ENCODE measurements at places on chromosomes 6 and 20.

GRCh38 chr6:123844011-123844410, 40.3 kb downstream of the NKAIN2 start:
- DNase-seq = no peak

GRCh38 chr6:158758451-158758860, 60.7 kb downstream of the EZR start:
- DNase-seq = peak; percentile 91

DNA sequence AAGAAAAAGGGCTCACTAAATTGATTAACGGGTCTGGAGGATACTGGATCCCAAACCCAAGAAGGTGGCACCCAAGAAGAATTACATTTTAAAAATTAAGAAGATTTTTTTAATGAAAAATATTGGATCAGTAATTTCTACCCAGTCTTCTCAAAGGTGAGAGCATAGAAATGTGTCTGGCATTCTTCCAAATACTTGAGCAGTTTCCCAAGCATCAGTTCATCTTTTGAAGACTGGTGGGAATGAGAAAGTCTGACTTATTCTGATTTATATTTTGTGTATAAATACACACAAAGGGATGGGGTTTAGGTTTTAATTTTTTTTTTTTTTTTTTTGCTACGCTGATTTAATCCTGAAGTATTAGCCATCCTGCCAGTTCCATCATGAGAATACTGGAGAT, 3.3 kb downstream of the MGME1 start:
- DNase-seq = no peak

DNA sequence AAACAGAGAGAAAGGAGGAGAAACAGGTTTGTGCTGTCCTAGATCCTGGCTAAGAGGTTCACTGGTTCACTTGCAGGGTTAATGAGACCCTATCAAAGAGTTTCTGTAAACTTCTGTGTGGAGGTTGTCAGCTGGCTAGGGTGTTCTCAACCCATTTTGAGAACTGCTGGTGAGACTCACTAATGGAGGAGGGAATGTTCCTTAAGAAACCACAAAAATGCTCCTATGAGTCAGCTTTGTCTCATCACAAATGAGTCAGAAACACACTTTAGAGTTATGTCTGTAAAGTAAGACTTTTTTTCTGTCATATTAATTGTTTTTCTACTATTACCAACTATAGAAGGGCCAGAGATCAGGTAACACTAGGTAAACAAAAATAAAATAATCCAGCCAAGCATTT, 884.4 kb downstream of the PHF3 start:
- no peak for DNase-seq

DNA sequence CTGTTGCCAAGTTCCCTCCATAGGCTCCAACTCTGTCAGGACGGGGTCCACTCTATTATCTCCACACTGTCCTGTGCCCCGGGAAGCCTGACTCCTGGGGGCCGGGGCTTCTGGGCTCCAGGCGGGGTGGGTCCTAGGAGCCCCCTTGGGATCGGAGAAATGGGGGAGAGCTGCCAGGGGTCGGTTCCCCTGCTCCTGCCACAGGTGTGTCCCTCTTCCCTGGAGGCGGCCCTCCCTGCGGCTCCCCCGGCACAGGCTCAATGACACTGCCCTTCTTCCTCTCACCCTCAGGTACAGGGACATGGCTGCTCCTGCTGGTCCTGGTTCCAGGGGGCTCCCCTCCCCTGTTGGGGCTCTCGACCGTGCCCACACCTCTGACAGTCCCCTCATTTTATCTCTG, 110.0 kb downstream of the DHX35 start:
- DNase-seq = no peak

- DNase-seq = no peak
These were observed 128.5 kb downstream of the HFE start for GRCh38 chr6:26215585-26216358.

DNA sequence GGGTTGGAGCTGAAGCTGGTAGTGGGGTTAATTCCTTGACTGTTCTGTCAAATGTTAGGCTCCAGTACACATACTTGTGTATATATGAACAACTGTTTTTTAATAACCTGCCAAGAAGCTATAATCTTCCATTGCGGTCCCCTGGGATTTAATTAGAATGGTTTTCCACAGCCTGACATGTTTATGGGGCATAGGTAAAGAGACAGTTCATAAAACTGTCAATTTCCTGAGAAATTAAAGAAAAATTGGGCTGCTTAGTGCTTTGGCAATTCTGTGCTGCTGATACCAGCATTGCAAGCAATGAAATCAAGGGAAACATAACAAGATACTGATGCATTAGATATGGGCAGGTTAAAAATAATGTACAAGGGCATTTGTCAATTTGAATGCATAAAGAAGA, 314.1 kb upstream of the SLC35B3 start:
- no peak for DNase-seq

DNA sequence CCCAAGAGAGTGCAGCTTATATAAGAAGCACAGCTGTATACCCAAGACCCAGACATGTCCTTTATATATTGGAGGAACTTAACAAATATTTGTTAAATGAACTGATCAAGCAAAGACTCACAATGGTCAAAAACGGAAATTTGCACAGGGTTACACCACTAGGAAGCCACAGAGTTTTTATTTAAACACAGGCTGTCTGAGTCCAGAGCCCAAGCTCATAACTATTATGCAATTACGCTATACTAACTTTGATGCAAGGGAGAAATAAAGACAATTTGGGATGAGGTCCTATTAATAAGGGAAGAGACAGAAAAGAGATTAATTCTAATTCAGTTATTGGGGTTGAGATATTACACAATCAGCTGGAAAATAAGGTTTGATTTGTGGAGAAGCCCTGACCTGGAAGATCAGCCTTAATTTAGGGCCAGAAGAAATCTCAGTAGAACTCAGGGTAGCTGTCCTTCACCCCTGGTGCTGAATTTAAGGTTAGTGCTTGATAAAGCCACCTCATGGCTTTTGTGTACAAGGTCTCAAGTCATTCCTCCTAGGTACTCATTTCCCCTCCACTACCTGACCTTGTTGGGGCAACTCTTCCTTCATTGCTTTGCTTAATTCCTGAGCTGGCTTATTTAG, 10.5 kb upstream of the ZNF334 start:
- DNase-seq = no peak

GRCh38 chr6:125984311-125984710, 2.0 kb upstream of the TRMT11 start:
- DNase-seq = no peak

DNA sequence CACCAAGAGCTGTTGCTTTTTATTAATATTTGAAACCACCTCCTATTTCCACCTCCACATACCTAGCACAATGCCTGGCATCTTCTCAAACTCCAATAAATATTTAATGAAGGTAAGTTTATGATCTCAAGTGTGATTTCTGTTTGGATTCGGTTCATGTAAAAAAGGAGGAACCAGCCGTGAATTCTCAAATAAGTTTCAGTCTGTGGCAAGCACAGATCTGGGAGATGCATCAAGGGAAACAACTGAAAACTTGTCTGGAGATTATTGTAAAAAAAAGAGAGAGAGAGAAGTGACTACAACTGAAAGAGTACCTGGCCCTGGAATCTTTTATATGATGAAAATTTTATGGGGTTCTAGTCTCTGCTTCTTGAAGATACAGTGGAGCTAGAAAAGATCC, 52.8 kb upstream of the PNRC1 start:
- DNase-seq = no peak

- DNase-seq = no peak
These were observed 114.8 kb downstream of the SCML4 start for GRCh38 chr6:107709341-107709740.

DNA sequence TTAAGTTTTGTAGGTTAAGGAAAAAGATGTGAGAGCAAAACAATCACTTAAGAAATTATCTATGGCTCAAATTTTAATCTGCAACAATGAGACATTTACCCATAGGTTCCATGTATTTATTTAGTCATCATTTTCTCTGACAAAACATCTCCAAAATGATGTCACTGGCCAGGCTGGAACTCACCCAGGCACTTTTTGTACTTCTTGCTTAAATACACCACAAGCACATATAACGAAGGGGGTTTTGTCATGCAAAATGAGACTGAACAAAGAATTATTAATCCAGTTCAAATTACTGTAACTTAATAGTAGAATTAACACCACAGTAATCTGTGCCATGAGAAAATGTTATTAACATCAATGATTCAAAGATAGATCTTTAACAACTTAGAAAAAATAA, 200.5 kb downstream of the PTPRK start:
- no peak for DNase-seq

DNA sequence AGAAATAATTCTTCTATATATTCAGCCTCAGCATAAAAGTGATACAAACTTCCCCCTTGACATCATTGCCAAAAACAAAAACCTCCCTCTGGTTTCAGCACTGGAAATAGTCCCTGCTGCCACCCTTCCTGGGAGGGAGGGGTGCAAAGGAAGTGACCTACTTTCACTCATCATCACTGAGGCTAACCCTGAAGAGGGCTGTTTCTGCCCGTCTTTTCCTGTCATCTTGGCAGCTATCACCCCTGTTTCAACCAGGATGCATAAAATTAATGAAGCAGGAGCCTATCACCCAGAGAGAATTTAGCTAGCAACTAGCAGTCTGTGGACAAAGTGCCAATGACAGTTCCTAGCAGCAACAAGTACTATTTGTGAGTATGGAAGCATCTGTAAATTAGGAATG, 397.8 kb downstream of the LAMA2 start:
- peak; percentile 89 for DNase-seq

DNA sequence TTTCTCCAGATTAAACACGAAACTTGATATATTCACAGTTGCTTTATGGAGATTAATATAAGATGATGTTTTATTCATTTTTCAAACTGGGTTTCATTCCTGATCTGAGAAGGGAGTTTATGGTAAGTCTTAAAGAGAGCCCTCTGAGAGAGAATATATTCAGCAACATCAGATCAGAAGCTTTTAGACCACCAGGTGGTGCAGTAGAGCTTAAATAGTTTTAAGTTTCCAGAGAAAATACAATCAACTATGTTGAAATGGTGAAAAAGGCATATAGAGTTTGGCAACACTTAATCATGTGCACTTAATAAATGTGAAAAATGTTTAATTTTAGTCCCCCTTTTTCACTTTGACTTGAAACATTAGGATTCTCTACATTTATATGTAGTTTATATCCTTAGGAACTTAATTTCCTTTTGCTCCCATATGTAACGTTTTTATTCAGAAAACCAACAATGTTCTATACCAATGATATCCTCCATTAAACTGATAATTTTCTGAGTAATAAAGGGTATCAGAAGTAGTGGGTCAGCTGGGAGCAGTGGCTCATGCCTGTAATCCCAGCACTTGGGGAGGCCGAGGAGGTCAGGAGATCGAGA, 86.4 kb upstream of the CLDN20 start:
- DNase-seq = peak; percentile 68

GRCh38 chr6:13278164-13278563, 50.2 kb downstream of the TBC1D7 start:
- no peak for DNase-seq
